ENCODE measurements at places on chromosomes 2 and 18. TPM values are rescaled to one million over a fixed set of nuclear protein-coding genes. Genes with fewer than 3 reads are reported as not detected.

- DNase-seq = no peak
Observed at GRCh38 chr18:13582178-13582670, 144.1 kb downstream of the FAM210A start.

Gene GREB1L
- total RNA-seq = 2.7 TPM

Gene PXDN
- 140 TPM for total RNA-seq

DNA sequence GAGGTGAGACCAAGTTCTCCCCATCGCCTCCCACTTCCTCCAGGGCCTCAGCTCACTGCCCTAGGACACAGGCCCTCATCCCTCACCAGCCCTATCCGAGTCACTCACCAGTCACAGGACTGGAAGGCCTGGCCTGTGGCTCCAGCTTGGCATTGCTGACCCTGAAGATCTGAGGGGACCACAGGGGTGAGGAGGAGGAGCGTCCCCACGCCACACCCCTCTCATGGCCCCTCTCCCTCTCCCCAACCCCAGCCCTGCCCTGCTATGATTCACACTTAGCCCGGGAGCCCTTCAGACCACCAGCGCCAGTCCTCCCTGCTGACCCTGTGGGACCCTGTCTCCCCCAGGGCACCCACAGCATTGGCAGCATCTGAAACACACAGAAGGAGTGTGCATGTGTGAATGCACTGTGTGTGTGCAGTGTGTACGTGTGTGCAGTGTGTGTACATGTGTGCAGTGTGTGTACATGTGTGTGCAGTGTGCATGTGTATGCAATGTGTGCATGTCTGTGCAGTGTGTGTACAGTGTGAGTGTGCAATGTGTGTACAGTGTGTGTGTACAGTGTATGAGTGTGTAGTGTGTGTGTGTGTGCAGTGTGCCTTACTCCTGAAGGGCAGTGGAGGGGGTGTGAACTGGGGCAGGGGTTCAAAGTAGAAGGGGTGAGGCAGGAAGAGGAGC lies 29.4 kb upstream of the ANKRD62 start:
- no peak for DNase-seq

- no peak for DNase-seq
Observed at GRCh38 chr18:58534535-58535301, 94.2 kb downstream of the ALPK2 start.

Gene RNF125
- 9.4 TPM for total RNA-seq

Gene SIX3
- total RNA-seq = 0.55 TPM

Gene COPS9
- total RNA-seq = 142 TPM

Gene ABCG8
- not detected for total RNA-seq

All from H9 (cell line).